ENCODE measurements at places on chromosomes 7 and 10. TPM values are rescaled to one million over a fixed set of nuclear protein-coding genes. Genes with fewer than 3 reads are reported as not detected.

Gene MEOX2
- total RNA-seq, result not detected

Gene TLL2
- 0.11 TPM for total RNA-seq

Gene SORCS1
- 6.4 TPM for total RNA-seq

Gene CAV2
- total RNA-seq, result 31.9 TPM

Gene C1GALT1
- 70.8 TPM for total RNA-seq

Gene POM121L12
- not detected for total RNA-seq

Gene PRR15
- total RNA-seq, result not detected

Gene LRGUK
- 9.9 TPM for total RNA-seq

Gene CXCL12
- total RNA-seq, result 0.67 TPM

Gene RTKN2
- 0.98 TPM for total RNA-seq

Gene GPR37
- 18.4 TPM for total RNA-seq

Gene MOGAT3
- total RNA-seq, result not detected

Gene CALML3
- total RNA-seq, result not detected

Measured in SK-MEL-5 (cell line).